Suprapubic skin (tissue), 4 donors: ENCODE measurements at places on chromosomes 5 and 9.

- no peak for DNase-seq
Observed at GRCh38 chr9:23117616-23118015, 671.0 kb downstream of the DMRTA1 start.

- no peak for DNase-seq
Observed at GRCh38 chr5:98282521-98282920, 490.9 kb upstream of the RGMB start.

GRCh38 chr9:1871626-1872419, 143.3 kb upstream of the SMARCA2 start:
- DNase-seq, result no peak

DNA sequence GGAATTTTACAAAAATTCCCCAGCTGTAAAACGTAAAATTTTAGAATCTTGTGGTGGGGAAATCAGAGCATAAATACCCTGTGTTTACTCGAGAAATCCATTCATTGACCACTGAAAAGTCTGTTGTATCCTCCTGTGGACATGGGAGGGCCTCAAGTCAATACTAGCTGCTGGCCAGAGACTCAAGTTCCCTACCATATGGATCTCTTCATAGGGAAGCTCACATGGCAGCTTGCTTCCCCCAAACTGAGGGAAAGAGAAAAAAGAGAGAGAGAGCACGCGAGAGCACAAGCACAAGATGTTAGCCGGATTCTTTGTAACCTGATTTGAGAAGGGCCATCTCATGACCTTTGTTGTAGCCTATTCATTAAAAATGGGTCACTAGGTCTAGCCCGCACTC, 591.9 kb downstream of the LRRC70 start:
- no peak for DNase-seq

DNA sequence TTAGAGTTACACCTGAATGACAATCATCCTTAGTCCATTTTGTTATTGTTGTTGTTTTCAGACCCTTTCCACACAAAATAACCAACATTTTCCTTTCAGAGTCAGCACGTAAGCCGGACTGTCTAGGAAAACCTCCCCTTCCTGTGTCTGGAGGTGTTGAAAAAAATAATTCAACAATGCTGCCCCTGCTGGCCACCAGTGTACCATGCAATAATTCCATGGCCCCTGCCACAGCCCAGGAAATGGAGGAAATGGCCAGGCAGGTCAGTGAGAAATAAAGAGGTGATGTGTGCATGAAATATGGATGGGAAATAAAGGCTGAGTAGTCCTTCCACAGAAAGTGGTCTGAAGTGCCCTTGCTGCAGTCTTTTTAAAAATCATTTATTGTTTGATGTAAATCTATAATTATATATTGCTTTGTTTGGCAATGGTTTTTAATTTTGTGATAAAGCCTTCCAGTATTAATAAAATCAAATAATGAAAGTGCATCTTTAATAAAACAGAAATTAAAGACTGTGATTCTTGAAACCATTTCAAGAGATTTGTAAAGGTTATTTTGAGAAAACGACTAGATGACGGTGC, 152.8 kb upstream of the PAPPA start:
- DNase-seq, result no peak

DNA sequence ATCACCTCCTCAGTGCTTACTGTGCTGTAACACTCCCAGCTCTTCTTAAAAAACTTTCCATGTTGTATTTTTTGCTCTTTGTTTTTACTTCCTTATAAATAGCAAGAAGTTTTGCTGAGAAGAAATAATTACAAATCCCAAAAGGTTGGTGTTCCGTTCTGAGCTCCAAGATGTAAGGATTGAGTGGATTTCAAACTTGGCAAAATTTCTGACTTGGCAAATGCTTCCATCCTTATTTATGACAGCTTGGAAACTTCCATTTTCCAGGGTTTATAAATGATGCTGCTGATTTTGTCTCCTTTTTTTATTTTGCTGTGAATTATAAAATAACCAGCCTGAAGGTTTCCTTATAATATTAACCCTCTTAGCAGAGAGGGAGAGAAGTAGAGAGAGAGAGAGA, 151.9 kb downstream of the NTRK2 start:
- no peak for DNase-seq

DNA sequence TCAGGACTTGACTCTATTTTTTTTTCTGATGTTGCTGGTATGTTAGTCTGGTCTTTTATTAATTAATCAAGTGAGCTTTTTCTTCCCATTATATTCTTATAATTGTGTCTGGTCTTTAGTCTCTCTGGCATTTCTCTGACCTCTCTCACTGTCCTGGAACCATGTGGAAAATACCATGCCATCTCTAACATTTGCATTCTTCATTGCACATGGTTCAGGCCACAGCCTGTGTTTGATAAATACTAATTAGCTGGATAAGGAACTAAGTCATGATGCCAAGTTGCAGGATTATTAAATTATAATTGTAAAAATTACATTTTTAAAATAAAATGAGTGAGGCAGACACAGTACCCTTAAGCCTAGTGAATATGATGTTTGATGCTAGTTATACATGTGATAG, 155.6 kb downstream of the EDIL3 start:
- no peak for DNase-seq

GRCh38 chr9:126527109-126527825, 86.5 kb upstream of the LMX1B start:
- DNase-seq, result peak; percentile 38

GRCh38 chr5:174098694-174099093, 53.2 kb downstream of the NSG2 start:
- DNase-seq, result no peak

DNA sequence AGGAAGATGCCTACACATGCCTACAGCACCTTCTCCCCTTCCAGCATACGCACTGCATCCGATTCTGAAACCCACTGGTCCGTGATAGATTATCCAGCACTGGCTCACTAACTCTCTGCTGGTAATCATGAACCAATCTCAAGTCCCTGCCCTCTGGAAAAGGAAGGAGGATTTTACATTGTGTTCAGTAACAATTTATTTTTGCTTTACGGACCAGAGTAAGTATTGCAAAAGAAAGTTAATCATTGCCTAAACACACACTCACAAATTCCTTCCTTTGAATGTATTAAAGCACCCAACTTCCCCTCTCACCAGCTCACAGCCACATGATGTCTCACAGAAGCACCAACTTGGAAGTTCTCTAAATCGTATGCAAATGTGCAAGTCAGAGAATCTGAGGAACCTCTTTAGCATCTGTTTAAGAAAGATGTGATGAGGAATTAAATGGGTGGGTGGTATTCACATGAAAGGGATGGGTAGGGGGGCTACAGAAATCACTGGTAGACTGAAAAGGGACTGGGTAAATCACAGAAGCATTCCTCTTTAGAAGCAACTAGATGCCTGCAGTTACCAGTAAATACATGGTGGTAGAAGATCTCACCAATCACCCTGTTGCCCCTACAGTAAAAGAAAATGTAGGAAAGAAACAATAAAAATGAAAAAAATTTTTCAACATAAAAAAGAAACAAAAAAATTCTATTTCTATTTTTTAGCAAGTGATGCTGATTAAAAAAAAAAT, 8.4 kb downstream of the GNAQ start:
- no peak for DNase-seq

DNA sequence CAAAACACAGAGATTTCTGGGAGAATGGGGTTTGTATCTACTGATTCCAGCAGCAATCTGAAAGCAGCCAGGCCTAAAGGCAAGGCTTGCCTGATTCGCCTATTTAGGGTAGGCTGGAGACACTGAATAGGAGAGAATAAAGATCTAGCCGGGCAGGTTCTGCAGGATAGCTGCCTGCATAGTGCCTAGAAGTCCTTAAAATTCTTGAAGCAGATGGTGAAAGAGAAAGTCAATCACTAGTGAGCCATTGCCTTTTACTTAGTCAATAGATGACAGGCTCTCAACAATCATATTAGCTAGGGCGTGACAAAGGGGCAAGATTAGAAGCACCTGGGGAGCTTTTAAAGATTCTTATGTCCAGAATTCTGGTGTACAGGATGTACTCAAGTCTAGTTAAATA, 522.7 kb downstream of the HTR1A start:
- DNase-seq, result no peak

DNA sequence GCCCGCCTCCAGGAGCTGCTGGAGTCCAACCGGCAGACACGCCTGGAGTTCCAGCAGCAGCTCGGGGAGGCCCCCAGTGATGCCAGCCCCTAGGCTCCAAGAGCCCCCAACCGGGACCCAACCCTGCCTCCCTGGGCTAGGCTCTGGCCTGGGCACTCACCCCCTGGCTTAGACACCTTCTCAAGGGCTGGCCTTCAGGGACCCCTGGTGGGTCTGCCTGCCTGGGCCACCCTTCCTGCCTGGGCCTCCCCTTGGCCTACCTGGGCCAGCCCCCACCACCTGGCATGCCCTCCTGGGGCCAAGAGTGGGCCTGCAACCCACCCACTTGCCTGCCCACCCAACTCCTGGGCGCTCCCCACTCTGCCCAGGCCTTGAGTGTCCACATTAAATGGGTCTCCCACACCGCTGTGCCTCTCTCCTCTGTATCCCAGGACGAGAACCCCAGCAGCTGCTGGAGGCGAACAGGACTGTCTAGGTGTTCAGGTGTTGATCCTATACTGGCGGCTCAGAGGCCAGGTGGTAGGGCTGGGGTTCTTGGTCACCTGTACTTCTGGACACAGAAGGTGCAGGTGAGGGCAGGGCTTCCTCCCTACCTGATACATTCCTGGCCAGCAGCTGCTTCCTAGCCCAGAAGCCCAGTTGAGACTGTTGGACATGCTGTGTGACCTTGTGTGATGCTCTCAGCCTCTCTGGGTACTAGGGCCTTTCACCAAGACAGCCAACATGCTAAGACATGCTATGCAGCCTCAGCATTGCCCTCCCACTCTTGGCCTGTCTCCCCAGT, 3.6 kb downstream of the BBLN start:
- DNase-seq, result peak; percentile 64

DNA sequence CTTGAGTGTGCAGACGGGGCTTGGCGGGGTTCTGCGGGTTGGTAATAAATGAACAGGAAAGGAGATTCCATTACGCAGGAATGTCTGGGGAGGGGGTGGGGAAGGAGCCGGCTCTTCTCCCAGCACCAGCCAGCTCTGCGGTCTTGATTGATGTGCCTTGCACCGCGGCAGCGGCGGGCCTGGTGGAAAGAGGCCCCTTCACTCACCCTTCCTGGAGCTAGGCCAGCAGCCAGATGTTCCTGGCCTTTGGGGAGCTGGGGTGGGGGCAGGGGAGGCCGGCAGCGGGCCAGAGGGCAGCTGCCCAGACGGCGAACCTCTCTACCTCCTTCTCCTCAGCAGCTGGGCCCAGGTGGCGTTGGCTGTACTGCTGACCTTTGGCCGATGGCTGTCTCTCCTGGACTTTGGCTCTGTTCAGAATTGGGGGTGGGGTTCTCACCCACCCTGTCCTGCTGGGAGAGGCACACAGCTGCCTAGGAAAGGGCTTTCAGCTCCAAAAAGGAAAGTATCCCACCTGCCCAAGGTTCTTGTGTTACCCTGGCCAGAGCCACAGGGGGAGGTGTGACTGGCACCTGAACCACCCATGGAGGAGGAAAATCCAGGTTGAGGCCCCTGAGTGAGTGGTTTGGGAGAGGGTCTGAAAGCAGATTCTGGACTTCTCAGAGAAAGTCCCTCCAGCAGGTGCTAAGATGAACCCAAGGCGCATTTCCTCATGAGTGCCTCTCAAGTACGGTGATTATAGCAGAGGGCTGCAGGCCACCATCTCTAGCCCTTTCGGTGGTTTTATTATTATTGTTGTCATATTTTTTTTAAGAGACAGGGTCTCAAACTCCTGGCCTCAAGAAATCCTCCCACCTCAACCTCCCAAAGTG, 58.0 kb upstream of the SYNPO start:
- DNase-seq, result no peak

GRCh38 chr5:112960315-112960714, 16.3 kb upstream of the DCP2 start:
- DNase-seq, result no peak

DNA sequence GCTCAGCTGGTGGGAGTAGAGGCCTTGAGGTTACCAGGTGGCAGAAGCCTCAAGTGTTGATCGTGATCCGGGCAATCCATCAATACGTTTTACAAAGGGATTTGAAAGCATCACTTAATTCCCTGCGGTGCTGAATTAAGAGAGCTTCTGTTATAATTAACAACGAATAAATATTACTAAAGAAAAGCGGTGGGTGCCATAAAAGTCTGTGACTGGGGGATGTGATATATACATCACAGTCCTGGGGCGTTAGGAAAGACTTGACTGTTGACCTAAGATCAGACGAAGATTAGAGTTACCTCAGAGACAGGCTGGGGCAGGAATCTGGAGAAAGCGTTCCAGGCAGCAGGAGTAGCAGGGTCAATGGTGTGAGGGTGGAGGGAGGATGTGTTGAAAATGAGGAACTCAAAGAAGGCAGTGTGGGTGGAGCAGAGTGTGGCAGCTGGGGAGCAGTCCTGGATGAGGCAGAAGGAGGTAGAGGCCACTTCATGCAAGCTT, 6.7 kb upstream of the C5orf63 start:
- DNase-seq, result no peak

DNA sequence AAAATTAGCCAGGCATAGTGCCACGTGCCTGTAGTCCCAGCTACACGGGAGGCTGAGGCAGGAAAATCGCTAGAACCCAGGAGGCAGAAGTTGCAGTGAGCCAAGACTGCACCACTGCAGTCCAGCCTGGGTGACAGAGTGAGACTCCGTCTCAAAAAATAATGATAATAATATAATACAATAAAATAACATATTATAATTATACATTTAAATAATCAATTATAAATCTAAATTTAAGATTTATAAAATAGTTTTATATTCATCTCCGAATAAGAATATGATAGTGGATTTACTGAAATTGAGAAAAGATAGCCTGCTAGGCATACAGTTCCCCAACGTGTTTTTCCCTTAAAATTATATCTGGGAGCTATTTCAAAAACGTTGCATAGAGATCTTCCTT, 599.6 kb downstream of the CDH18 start:
- DNase-seq, result no peak

GRCh38 chr5:175889910-175890684, 18.7 kb downstream of the CPLX2 start:
- DNase-seq, result no peak

GRCh38 chr9:33878691-33879366, 61.9 kb downstream of the UBE2R2 start:
- DNase-seq, result no peak
